LoVo (cell line): ENCODE measurements at places on chromosomes 1 and 21.

DNA sequence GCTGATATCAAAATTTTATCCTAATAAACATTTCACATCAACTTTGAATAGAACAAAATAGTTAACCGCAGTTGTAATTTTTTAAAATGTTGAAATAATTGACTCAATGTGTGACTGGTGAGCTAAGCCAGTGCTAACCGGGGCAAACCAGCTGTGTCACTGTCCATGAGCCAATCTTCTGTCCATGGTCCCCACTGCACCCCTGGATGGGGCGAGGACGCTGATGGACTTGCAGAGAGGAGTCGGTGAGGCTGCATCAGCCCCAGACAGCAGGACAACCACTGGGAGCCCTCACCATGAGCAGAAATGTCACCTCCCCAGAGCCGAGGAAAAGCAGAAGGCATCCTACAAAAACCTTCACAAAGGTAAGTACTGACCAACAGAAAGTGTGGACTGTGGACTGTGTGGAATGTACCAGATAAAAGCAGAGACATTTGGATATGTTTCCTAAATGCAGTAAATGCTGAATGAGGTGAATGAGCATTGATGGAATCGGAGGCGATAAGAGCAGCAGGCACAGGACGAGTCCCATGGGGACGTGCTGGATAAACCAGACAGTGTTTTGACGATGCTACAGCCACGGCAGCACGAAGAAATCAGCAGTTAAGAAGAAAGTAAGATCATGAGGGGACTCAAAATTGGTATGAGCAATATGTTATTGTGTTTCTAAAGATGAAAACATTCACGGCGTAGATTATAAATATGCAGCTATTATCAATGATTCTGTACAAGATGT is 115.0 kb upstream of the BACE2 start:
- DNase-seq, result no peak

DNA sequence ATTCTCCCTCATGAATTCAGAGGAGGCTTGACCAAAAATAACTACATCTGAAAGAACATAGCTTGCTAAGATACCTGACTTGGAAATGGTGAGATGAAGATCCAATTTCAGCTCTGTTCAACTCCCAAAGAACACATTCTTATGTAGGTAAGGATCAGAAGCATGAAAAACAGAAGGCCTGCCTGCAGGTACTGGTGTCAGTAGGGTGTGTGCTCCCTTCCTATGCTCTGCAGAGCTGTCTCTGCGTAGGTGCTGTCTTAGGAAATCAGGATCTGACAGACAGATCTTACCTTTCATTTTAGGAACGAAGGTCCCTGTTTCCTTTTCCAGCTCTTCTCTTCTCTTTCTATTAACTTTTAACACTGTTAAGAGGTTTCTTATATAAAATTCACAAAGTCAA is 5.6 kb upstream of the OR6K2 start:
- no peak for DNase-seq

DNA sequence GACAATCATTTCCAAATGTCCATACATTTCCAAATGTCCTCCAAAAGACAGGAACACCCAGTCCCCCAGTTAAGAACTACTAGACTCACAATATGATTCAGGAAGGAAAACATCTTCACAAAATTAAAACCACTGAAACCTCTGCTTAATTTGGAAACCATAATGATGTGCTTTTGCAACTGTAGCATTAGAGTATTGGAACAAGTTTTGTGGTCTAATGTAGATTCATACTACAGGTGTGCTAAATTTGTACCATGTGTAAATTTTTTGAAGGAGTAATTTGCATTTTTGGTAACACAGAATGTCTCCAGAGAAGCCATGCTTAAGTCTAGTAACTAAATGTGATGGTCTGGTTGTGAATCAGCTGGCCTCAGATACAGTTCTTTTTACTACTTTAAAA is 129.6 kb downstream of the DPYD start:
- no peak for DNase-seq

- DNase-seq, result peak; percentile 51
Observed at GRCh38 chr1:58804853-58805565, 21.2 kb upstream of the JUN start.

DNA sequence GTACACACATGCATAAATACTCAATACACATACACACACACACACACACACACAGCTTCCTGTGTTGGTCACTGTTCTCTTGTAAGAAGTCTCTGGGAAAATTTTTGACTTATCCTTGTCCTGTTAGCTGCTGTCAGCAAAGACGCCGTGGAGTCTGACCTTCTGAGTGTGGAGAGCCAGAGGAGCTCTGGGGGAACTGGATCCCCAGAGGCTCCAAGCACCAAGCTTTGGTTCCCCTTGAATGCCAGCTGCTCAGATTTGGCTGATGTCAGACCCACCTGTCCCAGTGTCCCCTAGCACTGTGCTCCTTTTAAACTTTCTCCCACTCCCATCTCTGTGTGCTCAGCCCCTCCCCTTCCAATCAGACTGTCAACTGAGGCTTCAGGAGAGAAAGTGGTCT is 319.1 kb downstream of the CAMTA1 start:
- no peak for DNase-seq

DNA sequence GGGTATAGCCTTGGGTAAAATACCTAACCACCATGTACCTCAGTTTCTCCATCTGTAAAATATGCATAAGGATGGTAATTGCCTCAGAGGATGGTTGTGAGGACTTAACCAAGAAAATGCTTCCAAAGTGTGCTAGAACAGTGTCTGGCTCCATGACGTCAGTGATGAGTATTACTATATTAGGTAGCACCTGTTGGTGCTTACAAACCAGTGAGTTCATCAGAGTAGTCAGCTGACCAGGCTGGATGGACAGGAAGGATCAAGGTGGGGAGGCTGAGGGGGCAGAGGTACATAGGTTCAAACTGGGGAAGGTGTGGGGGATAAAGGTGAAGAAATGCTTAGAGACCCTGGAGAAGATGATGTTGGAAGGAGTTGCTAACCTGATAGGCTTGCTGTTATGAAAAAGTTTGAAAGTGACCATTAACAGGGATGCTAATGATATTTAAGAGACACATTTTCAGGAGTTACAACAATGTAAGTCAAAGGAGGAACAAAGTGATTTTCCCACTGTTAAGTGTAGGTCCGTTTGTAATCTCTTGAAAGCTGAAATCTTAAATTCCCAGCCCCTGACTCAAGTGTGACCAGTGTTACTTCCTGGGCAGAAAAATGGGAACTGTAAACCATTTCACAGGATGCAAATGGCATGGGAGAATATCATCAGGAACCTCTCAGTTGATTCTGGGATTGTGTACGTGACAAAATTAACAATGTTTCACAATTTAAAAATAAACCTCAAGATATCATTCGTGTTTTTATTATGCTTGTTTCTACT is 4.4 kb downstream of the NTPCR start:
- no peak for DNase-seq

- DNase-seq, result no peak
Observed at GRCh38 chr1:205344066-205344928, 12.4 kb downstream of the KLHDC8A start.

- no peak for DNase-seq
Observed at GRCh38 chr1:93810316-93810715, 68.7 kb downstream of the DNTTIP2 start.

DNA sequence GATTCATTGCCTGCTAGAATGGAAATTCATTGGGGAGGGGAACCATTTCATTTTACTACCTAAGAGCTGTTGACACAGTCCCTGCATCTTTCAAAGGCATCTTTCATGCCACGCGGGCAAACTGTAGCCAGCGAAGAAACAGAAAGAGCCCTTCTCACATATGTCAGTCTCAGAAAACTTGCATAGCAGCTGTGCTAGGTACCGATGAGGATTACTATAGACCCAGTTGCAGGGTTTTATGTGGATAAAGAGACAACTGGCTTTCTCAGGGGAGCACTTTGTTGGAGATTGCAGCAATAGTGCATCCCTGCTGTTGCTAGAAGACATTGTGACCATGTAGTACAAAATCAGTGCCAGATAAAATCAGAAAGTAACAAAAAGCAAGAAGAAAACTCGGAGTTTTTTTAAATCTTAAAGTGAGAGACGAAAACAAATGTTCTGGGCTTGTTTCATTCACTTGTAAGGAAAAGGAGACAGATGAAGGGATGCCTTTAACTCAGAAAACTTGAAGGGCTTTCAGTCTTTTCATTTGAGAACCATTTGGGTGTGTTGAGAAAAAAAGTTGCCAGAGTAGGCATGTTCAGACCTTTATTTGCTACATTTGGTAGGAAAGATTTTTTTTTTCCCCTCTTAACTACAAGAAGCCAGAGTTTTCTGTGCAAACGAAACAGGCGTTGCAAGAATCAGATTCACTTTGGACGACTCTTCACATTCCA is 804.1 kb downstream of the USP25 start:
- DNase-seq, result no peak

- DNase-seq, result no peak
Observed at GRCh38 chr1:152148051-152148450, 11.0 kb downstream of the RPTN start.

DNA sequence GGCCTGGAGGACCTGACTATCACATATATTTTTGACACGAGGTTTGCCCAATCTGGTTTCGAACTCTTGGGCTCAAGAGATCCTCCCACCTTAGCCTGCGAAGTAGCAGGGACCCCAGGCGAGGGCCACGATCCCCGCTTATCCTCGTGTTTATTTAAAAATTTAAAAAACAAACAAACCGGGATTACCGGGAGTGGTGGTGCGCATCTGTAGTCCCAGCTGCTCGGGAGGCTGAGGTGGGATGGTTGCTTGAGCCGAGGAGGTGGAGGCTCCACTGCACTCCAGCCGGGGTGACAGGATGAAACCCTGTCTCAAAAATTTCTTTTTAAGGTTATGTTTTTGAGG is 452 bp upstream of the EXOSC10 start:
- no peak for DNase-seq

DNA sequence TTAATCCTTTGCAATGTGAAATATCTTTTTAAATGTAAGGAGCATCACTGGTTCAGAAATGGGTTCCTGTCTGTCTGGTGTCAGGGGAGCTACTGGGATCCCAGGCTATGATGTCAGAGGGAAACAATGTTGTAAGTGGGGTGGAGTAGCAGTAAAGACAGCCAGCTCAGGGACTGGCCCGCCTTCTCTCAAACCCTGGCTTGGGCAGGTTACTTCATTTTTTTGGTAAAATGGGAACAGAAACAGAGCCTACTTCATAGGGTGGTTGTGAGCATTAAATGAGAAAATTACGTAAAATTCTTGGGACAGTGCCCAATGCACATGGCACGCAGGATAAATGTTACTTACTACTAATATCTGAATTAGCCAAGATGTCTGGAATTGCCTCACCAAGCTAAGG is 30.7 kb upstream of the IL20 start:
- no peak for DNase-seq

DNA sequence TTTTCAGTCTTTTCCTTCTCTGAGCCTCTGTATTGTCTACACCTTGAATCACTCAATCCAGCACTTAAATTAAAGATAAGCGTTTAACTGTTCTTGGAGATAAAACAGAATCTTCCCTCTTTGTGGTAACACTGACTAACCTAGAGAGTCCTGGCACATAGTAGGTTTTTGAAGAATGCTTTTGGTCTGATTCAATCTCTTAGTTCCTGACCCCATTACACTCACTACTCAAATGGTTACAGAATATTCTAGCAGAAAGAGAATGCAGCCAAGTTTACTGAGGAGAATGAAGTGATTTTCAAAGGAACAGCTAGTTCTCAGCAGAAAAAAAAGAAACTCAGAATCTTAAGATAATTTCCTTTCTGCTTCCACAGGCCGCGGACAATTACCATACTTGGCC is 309.2 kb upstream of the PRMT6 start:
- DNase-seq, result no peak

DNA sequence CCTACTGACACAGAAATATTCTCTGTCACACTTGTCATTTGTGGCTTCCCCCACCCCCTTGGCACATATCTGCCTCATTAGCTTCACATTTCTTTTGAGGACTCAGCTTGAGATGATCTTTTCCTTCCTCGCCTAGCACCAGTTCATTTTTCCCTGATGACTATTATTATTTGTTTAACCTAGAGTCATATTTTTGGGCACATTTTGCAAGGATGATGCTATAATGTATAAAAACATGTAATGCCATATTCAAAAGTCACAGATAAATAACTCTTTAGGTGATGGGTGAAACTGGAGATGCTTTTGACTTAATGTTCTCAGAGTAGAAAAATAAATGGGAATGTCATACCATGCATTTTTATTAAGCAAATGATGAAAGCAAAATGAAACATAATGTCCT is 202.7 kb downstream of the BACH1 start:
- no peak for DNase-seq

DNA sequence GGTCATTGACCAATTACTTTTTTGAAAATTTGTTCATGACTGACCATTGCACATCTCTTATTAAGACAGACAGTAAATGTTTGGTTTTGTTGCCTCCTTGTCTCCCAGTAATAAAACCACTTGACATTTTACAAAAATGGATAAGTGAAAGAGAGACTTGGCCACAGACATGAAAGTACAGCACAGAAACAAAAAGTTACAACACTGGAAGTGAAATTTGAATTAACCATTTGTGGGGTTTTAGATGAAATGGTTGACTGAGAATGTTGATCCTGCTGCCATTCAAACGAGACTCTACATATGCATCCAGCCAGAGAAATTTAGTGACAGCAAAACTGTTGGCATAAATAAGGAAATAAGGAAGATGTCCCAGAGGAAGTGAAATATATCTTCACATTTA is 79.3 kb upstream of the B3GALT2 start:
- no peak for DNase-seq

- no peak for DNase-seq
Observed at GRCh38 chr1:244054924-244055263, 3.8 kb downstream of the ZBTB18 start.

GRCh38 chr1:91091812-91092211 is 70.0 kb upstream of the ZNF644 start:
- peak; percentile 93 for DNase-seq

DNA sequence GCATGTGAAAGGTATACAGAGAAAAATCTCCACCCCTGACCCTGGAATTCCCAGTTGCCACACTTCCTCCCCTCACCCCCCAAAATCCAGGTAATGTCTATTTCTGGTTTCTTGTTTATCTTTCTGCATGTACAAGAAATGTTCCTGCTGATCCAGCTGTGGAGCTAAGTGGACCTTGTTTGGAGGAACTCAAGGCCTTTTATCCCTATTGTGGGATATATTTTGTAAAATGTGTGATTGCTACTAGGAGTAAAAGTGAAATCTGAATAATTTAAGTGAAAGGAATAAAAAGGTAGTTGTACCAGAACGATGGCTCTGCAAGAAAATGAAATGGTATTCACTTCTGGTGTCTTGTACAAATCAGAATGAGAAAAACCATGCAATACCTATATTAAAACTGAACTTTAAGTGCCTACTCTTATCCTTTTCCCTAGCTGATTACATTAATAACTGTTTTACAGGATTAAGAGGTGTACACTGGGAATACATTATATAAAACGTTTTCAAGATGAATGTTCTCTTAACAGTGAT is 3.0 kb downstream of the SPEN start:
- no peak for DNase-seq

GRCh38 chr21:35563885-35564451 is 496.4 kb downstream of the SETD4 start:
- DNase-seq, result no peak

GRCh38 chr1:89023026-89023425 is 360 bp upstream of the GBP3 start:
- DNase-seq, result no peak

- no peak for DNase-seq
Observed at GRCh38 chr1:18018366-18018765, 89.2 kb upstream of the IGSF21 start.

- no peak for DNase-seq
Observed at GRCh38 chr1:27341525-27342252, at the start of gene SYTL1. SYTL1 (plus strand) TSS chr1:27342022; CDS start chr1:27345335, 3,313 bp downstream.
